ENCODE measurements at places on chromosomes 2 and 18.

DNA sequence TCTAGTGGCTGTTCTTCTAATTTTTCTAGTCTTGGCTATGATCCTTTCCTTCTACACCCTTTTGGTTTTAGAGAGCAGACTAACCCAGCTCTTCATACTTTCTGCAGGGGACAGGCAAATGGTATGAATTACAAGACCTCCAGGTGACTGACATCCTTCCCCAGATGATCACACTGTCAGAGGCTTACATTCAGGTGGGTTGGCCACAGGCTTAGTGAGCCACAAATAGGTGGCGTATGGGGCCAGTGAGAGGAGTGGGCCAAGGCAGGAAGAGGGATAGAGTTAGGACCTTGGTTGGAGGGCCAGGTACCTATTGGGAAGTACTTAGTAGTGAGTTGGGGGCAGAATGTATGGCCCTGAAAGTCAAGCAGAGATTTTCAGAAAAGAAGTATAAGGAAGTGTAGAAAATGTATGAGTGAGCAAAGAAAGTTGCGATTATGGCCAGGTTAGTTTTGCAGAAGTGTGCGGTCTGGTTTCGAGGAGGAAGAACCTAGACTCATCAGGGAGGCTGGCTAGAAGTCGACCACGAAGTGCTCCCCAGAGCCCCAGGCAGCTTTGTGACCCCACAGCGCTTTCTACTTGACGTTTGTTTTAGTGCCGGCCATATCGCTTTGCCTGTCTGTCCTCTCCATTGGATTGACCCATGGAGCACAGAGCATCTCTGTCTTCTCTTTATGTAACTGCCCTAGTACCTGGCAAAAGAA is 20.0 kb downstream of the SFTPB start:
- DNase-seq: no peak

DNA sequence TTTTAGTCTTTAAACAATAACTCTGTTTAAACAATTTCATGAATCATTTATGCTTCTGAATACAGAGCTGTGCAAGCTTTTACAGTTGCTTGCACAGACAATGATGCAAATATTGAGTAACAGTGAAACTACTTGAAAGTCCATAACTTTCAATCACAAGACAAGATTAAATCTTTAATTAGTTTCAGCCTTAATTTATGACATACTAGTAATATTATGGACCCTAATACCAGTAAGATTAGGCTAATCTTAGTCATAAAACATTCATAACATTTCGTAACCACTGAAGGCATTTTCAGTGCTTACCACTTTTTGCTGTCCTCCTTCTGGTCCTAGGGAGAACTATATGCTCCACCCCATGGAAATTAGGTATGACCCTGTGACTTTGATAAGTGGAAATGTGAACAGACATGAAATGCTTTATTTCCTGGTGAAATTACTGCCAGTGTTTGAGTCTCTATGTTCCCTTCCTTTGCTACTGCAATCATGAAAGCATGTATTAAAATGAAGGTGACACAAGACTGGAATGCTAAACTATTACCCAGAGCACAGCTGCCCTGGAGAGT is 1.8 kb upstream of the COBLL1 start:
- DNase-seq: no peak

- no peak for DNase-seq
These were observed 38.6 kb upstream of the GPC1 start for GRCh38 chr2:240396623-240397541.

GRCh38 chr2:28367667-28368356 is 24.8 kb upstream of the FOSL2 start:
- no peak for DNase-seq

DNA sequence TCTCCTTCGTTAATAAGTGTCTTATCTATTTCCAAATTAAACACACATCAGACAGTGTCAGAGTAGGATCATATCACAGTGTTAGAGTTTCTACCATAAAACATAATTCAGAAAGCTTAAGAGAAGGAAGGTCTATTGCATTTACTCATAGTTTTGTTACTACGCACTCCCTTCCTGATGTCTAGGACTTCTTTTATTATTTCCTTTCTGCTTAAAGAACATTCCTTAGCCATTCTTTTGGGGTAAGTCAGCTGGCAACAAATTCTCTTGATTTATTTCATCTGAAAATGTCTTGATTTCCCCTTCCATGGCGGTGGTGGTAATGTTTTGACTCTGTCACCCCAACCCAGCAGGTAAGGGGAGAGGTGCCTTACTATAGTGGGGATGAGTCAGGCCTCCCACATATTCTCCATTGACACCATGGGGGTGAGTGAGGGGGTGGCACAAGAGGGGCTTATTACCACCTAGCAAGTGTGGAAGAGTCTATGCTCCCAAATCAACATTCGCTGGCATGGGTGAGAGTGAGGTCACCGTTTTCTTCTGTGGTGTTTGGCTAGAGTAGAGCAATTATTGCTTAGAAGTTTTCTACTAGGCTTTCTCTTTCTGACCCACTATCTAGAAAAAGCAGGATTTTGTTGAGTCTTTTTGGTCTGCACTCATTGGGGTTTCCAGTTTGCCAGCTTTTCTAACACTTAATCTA is 29.9 kb downstream of the ABCB11 start:
- DNase-seq: no peak

DNA sequence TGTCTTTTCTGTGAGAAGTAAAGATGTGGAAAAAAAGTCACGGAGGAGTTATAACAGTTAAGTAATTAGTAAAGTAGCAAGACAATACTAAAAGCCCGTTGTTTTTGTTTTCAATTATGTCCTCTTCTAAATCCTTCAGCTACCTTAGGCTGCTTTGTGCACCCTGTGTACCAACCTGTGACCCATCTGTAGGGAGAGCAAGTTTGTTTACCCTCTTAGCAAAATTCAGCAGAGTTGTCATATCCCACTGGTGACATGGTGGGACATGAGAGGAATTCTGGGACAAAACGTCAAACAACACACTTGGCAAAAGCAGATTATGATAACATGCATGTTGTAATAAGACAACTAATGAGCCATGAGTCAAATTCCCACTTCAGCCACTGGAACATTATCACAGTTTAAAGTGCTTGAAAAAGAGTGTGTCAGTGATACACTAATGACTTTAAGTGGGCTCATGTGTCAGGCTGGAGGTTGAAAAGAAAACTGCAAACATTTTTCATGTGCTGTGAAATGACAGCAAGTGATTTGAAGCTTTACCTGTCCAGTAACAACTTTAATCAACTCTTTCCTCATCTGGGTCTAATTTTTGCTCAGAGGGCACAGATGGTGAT is 392.8 kb upstream of the ACVR2A start:
- no peak for DNase-seq

DNA sequence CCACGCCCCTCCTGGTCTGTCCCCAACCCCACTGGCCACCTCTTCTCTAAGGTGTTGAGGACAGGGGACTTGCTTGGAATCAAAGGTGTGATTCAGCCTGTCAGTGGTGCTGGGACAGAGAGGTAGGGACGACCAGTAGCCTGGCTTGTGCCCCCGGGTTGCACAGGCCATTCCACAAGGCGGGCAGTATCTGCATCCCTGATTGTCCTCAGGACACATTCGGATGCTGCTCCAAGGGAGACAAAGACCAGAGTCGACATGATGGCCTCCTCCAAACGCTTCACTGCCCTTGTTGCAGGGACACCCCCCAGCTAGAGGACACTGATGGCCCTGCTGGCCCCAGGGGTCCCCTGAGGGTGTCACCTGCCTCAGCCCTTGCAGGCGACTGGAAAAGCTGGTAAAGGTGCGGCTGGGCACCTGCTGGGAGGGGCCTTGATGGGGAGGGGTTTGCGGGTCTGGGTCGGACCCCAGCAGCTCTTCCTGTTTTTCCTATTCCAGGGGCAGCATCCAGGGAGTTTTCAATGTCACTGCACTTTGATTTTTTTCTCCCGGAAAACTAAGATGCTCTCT is 98.0 kb downstream of the PTGR3 start:
- DNase-seq: no peak

GRCh38 chr18:59954755-59955156 is 55.0 kb downstream of the PMAIP1 start:
- no peak for DNase-seq

DNA sequence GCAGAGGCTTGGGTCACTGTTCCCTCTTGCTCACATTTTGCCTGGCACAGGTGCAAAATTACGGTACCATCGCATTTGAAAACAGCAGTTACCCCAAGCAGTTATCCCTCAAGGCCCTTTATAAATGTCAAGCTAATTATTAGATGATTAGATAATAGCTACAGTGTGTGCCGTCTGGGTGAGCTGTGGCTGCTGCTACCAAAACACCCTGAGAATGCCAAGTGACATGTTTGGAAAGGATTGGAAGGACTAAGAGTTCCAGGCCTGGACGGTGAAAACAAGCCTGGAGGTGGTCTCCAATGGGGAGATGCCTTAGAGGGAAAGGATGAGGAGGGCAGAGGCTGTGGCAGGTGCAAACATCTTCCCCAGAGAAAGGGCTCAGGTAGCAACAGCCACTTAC is 120.6 kb downstream of the CAPN13 start:
- DNase-seq: no peak

GRCh38 chr18:48167897-48168253 is 237.4 kb upstream of the SMAD2 start:
- no peak for DNase-seq

DNA sequence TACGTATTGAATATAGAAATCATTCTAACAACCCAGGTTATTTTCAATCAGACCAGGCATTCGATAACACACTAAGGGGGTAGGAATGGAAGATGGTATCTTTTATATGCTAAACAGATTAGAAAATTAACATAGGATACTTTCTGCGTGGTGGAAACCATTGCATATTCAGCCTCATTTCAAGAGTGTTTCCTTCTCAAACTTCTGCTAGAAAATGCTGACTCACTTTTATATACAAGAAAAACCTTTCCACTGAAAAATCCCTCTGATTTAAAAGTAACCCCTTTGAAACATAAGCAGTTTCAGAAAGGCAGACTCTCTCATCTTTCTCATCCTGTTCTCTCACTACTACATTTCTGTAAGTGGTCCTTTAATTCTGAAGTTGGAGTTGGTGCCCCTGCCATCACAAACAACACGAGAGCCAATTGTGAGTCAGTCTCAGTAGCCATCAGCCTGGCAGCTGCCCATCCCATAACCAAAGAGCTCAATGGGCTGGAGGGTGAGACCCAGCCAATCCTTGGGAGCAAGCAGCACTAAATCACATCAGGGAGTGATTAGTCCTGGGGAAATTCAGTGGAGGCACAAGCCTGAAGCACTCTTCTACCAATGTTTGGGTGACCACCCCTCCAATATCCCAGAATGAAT is 343.1 kb downstream of the CELF4 start:
- DNase-seq: no peak

GRCh38 chr2:221465776-221466175 is 106.3 kb downstream of the EPHA4 start:
- DNase-seq: peak; percentile 18

DNA sequence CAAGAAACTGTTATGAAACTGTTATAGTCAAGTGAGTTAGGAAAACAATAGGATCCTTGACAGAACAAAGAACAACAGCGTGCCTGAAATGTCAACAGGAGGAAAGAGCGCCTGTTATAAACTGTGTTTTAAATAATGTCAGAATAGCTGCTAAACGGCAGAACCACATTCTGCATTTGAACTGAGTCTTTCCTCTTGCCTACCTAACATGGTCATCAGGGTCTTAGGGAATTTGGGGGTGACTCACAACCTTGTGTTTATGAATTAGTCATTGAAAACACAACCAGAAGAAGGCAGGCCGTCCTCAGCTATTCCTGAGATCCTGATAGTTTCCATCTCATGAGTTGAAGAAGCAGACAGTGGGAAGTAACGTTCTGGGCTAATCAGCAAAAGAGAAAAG is 222.0 kb upstream of the FN1 start:
- DNase-seq: no peak

- no peak for DNase-seq
These were observed 44.2 kb upstream of the SLC39A10 start for GRCh38 chr2:195612611-195613495.

- DNase-seq: no peak
These were observed 30.6 kb downstream of the HS6ST1 start for GRCh38 chr2:128287780-128288735.

GRCh38 chr2:26605195-26605998 is 35.8 kb downstream of the CIB4 start:
- DNase-seq: peak; percentile 46

GRCh38 chr2:137942833-137943677 is 21.2 kb upstream of the HNMT start:
- DNase-seq: no peak

GRCh38 chr2:233929352-233930022 is 12.3 kb downstream of the TRPM8 start:
- no peak for DNase-seq

DNA sequence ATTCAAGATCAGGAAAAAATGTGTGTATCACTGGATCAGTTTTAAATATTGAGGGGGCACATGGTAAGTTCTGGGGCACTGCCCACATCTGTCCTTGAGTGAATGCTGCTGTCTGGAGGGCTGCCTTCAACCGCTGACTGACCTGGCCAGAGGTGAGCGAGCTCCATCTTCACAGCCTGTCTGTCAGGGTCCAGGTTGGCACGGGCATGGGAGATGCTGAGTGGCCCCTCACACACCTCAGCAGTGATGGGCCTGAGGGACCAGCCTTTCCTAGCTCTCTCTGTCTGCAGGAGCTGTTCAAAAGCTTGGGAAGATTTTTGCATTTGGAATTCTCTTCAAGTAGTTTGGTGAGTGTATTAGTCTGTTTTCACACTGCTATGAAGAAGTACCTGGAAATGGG is 114.8 kb upstream of the ALKAL2 start:
- DNase-seq: no peak
